ENCODE measurements at places on chromosomes 7 and 10.

DNA sequence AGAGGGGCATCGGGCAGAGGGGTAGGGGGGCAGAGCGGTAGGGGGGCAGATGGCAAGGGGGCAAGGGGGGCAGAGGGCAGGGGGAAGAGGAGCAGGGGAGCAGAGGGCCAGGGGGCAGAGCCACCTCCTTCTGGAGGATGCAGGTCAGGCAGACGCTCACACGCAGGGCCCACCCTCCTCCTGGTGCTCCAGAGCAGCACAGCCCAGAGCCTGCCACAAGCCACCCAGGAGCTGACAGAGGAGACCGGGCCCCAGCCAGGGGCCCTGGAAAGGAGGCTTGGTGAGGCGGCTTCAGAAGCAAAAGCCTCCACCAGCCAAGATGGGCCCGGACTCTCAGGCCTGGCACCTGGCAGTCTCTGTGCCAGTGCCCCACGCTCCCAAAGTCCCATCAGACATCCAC, 13.1 kb downstream of the MAD1L1 start:
- DNase-seq = no peak

- no peak for DNase-seq
Measured at GRCh38 chr7:66779669-66780409, 39.3 kb downstream of the RABGEF1 start.

GRCh38 chr10:117363028-117363427, 12.2 kb downstream of the PDZD8 start:
- DNase-seq = no peak

DNA sequence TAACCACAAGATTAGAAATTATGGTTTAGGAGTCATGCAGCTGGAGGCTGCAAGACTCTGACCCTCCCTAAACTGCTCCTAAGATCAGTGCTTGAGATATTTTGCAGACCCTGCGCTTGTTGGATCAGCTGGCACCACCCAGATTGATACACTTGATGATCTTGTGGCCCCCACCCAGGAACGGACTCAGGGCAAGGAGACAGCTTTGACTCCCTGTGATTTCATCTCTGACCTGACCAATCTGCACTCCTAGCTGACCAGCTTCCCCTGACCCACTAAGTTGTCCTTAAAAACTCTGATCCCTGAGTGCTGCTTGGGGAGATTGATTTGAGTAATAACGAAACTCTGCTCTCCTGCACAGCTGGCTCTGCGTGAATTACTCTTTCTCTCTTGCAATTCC, 8.0 kb upstream of the RAB18 start:
- no peak for DNase-seq

GRCh38 chr10:71998840-71999194, 34.6 kb downstream of the CHST3 start:
- no peak for DNase-seq

GRCh38 chr10:71423901-71424300, 27.2 kb downstream of the CDH23 start:
- no peak for DNase-seq

DNA sequence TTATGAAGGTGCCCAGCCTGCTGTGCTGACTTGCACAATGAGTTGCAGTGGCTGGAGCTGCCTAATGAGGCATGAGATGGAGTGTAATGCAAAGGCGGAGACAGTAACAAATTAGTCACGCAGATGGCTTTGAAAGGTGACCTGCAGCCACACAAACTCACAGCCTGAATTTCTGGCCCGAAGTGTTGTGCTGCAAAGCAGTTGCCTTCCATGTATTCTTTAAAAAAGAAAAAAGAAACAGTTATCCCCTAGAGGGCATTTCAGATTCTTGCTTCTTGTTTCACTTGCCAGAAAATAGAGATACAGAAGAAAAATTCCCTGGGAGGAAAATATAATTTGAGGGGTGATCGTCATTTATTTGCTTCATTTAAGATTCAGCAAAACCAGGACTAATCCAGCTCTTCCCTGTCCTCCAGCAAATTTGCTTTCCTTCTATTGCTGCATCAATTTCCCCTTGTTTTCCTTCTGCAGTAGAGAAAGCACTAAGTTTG, 239.9 kb downstream of the ADRA2A start:
- DNase-seq = no peak

GRCh38 chr10:1444826-1445225, 292.5 kb downstream of the ADARB2 start:
- DNase-seq = no peak

DNA sequence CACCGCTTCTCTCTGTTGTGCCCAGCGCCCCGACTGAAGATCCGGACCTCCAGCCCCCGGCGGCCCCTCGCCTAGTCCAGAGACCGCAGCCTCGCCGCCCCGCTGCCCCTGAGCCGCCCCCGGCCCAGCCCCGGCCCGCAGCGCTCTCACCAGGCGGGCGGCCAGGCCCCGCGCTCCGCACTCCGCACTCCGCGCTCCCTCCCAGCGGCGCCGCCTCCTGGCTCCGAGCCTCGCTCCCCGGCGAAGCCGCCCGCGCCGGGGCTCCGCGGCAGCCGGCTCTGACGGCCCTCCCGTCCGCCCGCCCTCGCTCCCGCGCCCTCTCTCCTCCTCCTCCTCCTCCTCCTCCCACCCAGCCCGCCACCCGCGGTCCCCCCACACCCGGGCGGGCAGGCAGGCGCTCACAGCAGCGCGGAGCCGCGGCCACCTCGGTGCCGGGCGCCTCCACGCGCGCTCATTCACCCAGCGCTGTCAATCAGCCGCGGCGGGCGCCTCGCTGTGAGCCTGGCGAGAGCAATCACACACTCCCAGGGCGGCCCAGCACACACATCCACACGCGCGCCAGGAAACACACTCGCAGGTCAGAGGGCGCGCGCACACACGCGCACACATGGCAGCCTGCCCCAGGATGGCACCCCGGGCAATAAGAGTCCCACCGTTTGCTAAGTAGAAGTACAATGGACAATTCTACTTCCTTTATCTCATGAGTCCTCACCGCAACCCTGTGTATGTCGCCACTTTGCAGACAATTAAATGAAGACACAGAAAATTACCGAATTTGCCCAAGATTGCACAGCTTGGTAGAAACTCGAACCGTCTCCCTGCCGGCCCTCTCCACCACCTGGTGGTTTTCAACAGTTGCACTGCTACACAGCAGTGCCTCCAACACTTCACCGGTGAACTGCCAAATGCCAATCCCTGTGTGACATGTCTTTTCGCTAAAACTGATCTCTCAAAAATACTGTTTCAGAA, at the start of gene PRRT4:
Gene PRRT4, minus strand, starts transcription at position 280 of the 969 bp plus-strand sequence.
- peak; percentile 52 for DNase-seq

DNA sequence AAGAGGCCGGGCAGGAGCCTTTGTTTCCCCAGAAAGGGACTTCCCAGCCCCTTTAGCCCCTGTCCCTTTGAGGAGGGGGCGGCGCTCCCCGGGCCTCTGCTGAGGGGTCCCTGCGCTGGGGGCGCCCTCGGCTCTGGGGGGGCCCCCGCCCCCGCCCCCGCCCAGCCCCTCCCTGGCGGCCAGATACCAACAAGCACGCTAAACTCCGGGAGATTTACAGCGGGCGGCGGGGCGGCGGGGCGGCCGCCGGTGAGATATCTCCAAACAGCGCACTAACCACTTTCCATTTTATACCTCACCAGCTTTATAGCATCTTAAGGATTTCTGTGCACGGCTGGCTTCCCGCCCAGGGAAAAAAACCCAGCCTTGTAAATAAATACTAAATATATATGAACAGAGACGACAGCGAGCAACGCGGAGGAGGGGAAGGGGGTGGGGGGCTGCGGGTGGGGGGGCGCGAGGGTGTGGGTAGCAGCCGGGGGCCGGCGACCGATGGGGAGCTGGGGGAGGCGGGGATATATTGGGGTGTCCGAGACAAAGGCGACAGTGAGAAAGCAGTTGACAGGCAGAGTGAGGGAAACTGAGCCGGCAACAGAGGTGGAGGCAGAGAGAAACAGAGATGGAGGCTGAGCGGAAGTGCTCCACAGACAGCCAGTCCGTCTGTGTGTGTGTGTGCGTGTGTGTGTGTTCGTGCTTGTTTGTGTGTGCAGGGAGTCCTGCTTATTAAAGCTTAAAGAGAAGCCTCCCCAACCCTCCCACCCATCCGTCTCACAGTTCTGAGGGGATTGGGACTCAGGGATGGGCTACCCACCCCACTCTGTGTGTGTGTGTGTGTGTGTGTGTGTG, 85.8 kb downstream of the HIF1AN start:
- DNase-seq = no peak

GRCh38 chr10:87590705-87591588, 68.7 kb upstream of the PAPSS2 start:
- no peak for DNase-seq

- no peak for DNase-seq
Measured at GRCh38 chr10:73793456-73793855, 8.1 kb downstream of the ZSWIM8 start.

GRCh38 chr7:141210862-141211261, 137.0 kb downstream of the TMEM178B start:
- no peak for DNase-seq

- DNase-seq = no peak
Measured at GRCh38 chr7:74240482-74240881, 13.7 kb downstream of the RFC2 start.

GRCh38 chr7:17623546-17624185, 316.6 kb downstream of the SNX13 start:
- DNase-seq = no peak

DNA sequence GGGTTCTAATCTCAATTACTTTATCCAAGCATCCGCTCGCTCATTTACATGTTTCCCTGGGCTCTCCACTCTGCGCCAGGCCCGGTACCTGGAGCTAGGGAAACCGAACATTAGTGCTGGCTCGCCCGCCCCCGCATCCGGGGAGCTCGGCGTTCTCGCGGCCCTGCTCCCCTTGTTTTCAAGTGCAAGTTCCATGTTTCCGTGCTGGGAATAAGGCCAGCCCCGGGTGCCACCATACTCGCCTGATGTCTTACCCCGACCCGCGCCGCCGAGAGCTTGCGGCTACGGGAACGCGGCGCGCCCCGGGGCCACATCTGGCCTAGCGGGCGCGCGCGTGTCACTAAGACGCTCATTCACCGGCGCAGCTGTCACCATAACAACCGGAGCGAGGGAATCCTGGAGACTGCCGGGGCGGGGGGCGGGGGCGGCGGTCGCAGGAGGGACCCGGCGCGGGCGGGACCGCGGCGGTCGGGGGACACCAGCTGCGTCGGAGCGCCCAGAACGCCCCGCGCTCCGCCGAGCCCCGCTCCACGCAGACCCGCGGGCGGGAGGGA, at the start of gene NEURL1:
Gene NEURL1, plus strand, starts transcription at position 344 of the 554 bp plus-strand sequence. CDS start 683 bp downstream, outside the sequence.
- no peak for DNase-seq

DNA sequence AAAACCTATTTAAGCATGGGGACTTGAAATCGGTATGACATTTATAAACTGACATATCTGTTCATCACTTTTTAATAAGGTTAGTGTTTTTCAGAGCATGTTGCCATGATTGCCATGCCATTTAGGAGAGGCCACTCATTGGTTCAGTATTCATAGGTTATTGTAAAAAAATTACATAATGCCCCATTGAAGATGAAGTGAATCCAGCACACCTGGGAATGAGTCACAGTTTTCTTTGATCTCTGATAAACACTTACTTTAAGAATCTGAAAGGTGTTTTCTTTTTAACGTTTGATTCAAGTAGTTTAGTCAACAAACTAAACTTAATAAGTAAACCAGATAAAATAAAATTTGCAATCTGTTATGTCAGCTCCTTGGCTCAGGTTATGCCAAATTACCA, 278.3 kb downstream of the ARL4A start:
- no peak for DNase-seq

DNA sequence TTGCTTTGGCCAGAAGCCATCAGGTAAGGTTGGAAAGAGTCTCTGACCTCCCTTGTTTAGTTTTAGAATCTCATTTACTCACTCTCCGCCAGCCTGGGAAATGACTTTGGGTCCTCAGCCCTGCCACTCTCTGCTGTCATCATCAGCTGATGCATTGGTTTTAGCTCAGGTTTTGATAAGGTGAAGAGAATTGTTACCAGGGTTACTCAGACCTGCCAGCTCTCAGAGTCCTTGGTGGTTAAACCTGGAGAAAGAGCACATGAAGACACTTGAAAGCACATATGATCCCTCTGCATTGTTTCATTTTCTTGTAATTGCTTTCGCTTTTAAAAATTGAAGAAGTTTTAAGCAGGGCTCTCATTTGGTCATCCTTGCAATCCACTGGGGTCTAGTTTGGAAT, 4.0 kb upstream of the CROT start:
- no peak for DNase-seq

- DNase-seq = no peak
Measured at GRCh38 chr7:19121977-19122588, 4.6 kb upstream of the TWIST1 start.

- DNase-seq = no peak
Measured at GRCh38 chr10:83816942-83817341, 322.4 kb upstream of the GHITM start.

DNA sequence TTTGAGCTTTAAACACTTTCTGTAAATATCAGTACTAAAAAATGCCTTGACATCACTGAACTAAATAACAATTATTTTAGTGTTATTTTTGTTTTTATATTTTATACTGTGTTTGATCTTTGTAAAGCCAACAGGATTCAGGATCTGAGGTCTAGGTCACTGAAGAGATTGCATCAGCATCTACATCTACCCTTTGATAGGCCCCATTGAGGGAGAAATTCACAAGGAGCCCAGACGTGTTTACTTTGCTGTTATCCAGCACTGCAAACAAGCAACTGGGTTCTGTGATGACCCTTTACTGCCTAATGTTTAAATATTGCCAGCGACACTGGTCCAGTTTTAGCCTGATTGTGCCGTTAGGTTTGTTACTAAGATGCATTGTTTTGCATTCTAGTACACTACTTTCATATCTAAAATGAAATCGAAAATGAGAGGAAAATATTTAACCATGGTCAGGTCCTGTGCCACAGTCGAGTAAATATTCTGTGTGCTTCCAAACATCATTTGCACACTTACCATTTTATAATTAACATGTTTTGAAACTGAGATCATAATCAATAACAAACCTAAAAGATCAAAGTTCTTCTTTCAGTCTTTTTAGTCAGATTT, 48.7 kb downstream of the SP8 start:
- DNase-seq = no peak

GRCh38 chr10:31215052-31215451, 104.0 kb upstream of the ZEB1 start:
- no peak for DNase-seq

Measured in dorsolateral prefrontal cortex (tissue), 122 donors.